ENCODE measurements at places on chromosomes 7 and 10.

DNA sequence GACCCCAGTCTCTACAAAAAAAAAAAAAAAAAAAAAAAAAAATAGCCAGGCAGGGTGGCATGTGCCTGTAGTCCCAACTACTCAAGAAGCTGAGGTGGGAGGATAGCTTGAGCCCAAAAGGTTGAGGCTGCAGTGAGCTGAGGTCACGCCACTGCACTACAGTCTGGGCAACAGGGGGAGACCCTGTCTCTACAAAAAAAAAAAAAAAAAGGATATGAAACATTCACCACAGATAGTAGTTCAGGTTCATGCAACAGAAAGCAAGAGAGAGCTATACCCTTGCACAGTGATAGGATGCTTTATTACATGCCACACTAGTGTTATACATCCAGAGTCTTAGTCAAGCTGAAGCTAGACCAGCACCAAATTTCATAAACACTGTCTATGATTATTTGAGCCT, 148.4 kb upstream of the KAT6B start:
- no peak for DNase-seq

- DNase-seq: peak; percentile 84
These were observed 9.1 kb upstream of the FXYD4 start for GRCh38 chr10:43362191-43362839.

- no peak for DNase-seq
These were observed 202.4 kb downstream of the CCDC3 start for GRCh38 chr10:12799144-12799543.

DNA sequence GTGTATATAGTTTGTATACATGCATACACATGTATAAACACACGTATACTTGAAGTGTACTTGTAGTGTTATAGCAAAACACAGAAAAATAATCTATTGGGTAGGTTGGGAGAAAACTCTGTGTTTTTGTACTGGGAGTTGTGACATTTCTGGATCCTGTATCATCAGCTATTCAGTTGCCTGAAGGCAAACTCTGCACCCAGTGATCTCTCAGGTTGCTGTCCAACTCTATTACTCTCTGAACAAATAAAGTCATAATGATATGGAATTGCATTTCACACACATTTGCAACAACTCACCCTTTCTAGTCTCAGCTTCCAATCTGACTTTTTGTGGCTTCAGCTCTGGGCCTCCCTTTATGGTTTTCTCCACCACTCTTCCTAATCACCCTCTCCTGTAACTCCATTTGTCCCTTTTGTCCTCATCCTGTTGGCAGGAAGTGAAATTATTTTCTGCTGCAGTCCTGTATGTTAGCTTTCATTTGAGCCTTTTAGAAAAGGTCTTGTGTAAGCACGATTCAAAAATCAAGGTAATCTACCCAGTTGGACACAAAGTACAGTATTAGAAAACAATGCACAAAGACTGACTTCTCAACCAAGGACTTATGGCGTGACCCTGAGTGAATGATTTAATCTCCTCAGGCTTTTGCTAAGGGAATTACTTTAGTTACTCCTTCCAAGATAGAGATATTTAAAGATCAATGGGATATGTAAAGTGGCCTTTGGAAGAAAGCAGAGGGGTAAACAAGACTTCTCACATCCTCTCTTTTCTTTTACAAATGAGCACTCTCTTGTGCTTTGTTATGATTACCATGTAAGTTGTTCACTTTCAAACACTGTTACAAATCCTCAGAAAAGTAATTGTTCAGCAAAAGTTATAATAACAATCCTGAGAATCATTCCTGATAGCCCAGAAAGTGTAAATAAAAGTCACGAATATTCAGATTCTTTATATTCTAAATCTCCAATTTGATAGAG, 249.1 kb downstream of the KCND2 start:
- no peak for DNase-seq

GRCh38 chr7:1709900-1710299, 39.8 kb downstream of the ELFN1 start:
- no peak for DNase-seq

DNA sequence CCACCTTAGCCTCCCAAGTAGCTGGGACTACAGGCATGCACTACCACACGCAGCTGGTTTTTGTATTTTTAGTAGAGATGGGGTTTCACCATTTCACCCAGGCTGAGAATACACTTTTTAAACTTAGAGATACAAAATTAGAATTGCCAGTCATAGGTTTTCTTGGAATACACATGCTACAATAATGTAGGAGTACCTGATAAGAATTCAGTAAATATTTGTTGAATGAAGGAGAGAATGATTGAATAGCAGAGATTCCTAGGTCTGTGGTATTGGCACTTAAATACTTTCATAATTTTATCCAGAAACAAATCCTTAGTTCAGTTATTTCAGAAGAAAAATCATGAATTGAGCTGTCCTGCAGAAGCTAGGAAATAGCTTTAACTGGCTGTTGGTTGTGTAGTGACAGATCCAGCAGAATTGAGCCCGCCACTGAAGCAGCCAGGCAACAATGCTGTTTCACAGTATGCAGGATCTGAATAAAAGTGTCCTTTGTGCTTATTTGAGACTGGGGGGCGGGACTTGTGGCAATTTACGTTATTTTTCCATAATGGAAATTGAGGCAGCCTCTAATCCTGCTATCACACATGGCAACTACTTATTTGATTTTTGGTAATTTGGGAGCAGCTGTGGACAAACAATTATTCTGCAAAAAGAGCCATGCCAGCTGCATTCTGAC, 31.5 kb downstream of the NRF1 start:
- DNase-seq: no peak

DNA sequence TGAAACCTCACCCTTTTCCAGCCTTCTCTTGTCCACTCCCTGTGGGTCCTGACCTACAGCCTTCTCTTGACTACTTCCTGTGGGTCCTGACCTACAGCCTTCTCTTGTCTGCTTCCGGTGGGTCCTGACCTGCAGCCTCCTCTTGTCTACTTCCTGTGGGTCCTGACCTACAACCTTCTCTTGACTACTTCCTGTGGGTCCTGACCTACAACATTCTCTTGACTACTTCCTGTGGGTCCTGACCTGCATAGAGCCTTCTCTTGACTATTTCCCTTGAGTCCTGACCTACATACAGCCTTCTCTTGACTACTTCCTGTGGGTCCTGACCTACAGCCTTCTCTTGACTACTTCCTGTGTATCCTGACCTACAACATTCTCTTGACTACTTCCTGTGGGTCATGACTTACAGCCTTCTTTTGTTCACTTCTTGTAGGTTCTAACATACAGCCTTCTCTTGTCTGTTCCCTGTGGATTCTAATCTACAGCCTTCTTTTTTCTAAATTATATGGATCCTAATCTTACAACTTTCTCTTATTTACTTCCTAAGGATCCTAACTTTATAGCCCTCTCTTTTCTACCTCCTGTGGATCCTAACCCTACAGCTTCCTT, 36.5 kb downstream of the C10orf71 start:
- no peak for DNase-seq
